Upper lobe of left lung (tissue), 6 donors: ENCODE measurements at places on chromosomes 3 and 15.

GRCh38 chr3:190892395-190892902 lies 30.0 kb upstream of the GMNC start:
- no peak for DNase-seq

DNA sequence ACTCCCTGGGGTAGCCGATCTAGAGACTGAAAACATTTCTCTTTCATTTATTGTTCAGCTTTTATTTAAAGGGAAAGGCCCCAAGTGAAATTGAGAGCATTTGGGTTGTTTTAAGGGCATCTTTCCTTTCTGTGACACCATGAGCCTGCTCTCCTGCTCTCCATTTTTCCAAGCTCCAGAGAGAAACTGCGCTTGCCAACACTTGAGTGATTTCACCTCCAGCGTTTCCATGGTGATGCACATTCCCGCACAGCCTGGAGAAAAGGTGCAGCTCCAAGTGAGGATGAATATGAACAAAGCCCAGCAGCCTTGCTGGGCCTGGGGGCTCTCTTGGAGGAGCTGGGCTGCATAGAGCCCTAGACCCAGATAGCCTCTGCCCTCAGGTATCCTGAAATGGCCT lies 159.2 kb upstream of the PPP2R3A start:
- DNase-seq, result no peak

DNA sequence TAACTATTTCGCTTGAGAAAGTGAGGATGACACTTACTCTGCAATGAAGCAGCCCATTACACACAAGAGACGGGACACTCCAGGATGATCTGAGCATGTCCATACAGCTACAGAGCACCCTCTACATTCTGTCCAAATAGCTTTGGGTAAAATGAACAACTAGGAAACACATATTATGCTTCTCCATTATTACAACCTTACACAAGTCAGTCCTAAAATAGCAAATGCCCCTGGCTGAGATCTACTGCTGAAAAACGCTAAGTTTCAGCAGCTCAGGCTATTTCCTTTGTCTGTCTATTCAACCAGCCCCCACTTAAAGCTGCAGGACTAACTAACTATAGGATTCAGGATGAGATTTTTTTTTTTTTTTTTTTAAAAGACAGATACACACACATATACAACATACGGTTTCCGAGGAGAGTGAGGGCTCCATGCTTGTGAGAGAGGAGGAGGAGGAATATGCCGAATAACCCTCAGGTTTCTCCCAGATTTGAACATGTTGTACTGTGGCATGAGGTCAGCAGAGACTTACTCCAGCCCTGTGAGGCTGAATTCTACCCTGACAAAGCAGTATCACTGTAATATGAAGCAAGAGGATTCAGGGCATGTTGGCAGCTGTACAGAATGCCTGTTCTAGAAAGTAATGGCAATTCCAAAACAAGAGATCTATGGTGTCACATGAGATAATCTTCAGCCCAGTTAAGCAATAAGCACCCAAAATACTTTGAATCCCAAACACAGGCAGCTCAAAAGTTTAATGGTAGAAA lies 117.3 kb upstream of the PLXND1 start:
- no peak for DNase-seq

DNA sequence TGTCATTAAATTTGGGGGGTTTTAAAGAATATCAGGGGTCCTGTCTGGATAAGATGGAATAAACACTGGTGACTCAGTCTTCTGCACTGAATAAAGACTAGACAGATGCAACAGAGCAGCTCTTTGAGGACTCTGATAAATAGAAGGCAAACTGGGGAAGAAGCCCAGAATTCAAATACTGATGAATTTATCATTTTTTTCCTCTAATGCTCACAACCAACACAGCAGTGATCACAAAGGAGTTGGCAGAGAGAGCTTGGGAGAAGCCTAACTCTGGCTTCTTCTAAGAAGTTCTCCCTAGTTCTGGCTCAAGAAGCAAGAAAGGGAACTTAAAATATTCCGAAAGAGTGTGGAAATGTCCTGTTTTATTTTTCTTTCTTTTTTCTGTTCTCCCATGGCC lies 597.8 kb downstream of the FGF12 start:
- DNase-seq, result no peak

- DNase-seq, result no peak
Observed at GRCh38 chr15:85639752-85640381, 154.9 kb downstream of the KLHL25 start.

DNA sequence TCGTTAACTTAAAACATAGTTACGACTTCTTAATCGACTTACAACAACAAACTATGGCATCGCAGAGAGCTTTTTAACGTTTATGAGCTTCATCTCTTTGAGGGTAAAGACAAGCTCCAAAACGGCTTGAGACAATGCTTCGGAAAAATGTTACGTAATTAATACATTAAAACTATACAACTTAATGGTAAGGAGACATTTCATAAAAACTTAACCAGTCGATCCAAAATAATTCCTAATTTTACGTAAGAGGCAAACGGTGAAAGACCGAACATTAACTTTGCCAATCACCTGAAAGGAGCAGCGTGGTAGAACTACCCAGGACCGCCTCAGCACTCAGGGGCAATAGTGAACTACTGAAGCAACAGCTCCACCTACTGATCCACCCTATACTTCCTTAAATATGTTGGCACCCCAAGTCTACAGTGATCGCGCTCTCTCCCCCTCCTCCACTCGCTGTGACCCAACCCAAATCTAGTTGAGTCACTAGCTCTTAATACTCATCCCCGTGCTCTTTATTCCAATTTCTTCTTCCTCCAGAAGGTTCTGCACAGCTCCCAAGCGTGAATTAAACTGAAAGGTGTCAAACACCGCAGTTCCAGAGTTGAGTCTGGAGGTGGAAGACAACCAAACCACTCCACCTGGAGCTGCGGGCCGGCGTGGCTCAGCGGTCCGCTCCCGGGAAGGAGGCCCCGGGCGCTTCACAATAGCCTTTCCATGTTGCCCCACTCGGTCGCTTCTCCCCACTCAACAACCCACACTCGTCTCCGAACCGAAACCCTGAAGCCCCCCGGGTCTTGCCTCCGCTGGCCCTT lies 901 bp downstream of the NAA50 start:
- peak; percentile 90 for DNase-seq

DNA sequence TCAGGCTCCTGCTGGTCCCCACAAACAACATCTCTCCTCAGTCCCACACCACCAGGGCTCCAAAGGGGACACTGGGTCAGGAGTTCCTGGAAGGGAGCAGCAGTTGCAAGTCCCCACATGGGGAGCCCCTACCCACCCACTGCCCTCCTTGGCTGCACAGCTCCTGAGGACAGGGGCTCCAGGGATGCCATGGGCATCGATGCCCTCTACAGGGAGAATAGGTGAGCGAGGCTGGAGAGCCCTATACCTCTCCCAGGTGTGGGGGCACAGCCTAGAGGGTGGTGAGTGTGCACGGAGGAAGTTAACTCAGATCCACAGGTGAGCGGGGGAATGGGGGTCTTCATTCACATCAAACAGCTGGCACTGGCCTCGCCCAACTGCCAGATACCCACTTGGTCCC lies 141.2 kb upstream of the LINGO1 start:
- no peak for DNase-seq

DNA sequence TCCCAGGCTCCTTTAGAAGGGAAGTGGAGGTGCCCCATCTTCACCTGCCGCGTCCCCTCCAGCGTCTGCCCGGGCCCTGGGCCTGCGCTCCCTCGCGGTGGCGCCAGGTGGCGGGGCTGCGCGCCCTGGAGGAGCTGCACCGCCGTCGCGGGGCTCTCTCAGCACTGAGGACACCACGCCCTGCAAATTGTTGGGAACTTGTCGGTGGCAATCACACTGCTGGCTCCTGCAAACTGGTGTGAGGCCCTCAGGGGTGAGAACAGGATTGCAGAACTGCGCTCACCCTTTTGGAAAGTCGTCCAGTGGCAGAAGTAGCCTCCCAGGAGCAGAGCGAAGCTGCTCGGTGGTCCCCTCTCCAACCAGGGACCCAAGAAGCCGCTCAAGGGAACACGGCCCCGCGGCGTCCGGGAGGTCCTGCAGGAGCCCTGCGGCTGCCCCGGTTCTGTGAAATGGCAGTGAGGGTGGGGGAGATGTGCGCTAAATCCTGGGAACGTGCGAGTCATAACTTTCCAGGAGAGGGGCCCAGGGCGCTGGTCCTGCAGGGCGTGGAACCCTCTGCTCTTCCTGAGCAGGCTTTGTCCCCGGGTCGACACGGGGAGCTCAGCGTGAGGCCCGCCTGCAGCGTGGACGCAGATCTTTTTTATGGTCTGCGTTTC lies 995 bp upstream of the LRRK1 start:
- peak; percentile 96 for DNase-seq

GRCh38 chr3:61029194-61029593 lies 222.1 kb downstream of the FHIT start:
- DNase-seq, result no peak

DNA sequence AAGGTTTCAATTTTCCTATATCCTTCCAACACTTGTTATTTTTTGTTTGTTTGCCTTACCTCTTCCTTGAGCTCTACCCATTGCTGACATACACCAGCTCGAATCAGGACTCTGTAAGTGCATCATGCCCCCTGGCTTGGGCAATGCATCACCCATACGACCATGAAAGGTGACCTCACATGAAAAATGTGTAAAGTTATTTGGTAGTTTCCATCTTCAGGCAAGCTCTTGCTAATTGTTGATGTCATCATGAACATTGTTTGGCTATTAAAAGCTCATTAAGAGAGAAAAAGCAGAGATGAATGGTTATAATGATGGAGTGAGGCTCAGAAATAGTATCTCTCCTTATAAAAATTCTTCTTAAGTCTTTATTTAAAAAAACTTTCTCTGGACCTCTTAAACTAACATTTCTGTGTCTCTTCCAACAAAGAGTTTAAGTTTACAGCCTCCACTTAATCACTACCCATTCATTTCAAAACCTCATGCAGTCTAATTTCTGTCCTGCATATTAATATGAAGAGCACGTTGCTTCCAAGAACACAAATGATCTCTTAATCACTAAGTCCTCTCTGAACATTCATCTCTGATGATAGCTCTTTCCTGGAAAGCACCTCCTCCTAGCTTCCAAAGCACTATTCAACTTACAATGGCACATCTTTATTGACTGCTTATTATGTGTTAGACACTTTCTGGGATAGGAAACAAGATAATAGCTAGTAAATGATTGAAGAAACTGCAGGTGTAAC lies 236.3 kb downstream of the NFKBIZ start:
- DNase-seq, result no peak

DNA sequence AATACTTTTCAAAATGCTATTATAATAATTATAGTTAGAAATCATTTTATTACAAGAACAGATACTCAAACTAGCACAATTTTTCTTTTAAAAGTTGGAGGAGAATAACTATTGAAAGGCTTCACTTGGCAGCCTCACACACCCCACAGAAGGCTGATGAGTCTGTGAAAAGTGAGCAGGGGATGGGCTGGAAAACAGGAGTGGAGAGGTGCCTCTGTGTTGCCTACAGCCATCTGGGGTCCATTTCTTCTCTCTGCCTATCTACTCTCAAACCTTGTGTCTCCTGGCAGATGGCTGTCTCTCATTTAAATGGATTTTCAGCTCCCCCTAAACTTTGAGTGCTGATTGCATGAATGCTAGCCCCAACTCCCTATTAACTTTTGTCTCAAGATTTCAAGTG lies 230.8 kb downstream of the CLSTN2 start:
- DNase-seq, result no peak

DNA sequence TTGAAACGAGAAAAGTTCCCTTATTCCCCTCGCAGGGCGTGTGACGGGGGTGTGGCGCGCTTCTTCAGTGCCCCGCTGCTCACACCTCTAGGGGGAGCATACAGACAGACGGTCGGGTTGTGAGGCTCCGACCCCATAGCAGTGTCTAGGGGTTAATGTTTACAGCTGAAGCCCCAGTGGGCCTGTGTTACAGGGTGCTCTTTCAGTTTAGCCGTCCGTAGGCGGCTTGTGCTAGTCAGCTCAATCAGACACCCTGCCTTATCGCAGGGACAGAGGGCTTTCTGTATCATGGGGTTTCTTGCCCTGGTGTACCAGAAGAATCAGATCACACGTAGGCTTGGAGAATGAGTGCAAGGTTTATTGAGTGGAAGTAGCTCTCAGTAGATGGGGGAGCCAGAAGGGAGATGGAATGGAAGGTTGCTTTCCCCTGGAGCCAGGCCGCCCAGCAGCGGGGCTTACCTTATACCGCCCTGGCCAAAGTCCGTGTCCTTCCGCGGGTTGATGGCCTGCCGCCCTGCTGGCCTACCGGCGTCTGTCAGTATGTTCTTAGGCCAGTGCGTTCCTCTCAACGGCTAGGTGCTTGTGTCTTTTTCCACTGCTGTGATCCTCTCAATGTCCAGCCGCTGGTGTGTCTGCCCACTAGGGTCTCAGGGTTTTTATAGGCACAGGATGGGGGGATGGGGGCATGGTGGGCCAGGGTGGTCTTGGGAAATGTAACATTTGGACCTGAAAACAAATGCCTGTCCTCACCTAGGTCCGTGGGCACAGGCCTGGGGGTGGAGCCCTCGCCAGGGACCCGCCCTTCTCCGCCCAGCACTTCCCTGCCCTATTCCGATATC lies 32.2 kb upstream of the ACP3 start:
- no peak for DNase-seq

GRCh38 chr15:65085990-65086679 lies 9.6 kb downstream of the KBTBD13 start:
- no peak for DNase-seq

DNA sequence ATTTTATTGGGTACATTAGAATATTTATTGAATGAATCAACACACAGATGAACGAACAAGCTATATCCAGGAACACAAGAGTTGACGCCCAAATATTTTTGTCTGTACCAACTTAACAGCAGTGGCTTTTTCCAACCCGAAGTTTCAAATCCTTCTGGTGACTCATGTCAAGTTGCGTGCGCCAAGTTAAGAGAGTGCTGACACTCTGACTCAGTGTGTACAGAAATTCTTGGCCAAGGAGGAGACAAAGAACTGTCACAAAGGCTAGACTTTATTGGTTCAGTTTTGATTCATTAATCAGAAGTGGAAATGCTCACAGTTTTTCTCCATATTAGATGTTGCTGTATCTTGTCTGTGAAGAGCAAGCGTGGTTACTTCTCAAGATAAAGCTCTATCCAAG lies 59.6 kb upstream of the TSC22D2 start:
- DNase-seq, result peak; percentile 49

- DNase-seq, result peak; percentile 66
Observed at GRCh38 chr3:71069797-71070196, 513.7 kb downstream of the FOXP1 start.

DNA sequence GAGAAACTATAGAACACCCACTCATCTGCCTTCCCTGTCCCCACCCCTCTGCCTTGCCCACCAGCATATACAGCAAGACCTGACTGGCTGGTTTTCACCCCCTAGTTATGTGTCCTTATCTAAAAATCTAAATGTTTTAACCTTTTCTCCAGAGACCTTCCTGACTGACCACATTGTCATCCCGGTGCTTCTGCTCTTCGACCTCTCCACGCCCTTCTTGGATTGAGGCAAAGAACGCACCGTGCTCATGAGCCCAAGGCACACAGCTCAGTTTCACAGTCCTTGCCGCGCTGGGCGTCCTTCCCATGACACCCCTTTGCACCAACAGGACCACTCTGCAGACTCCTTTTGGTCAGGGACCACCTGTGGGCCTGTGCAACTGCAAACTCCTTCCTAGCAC lies 62.7 kb downstream of the B3GNT5 start:
- DNase-seq, result no peak
